NCI-H1930 (cell line): ENCODE measurements at places on chromosomes 11 and 22.

DNA sequence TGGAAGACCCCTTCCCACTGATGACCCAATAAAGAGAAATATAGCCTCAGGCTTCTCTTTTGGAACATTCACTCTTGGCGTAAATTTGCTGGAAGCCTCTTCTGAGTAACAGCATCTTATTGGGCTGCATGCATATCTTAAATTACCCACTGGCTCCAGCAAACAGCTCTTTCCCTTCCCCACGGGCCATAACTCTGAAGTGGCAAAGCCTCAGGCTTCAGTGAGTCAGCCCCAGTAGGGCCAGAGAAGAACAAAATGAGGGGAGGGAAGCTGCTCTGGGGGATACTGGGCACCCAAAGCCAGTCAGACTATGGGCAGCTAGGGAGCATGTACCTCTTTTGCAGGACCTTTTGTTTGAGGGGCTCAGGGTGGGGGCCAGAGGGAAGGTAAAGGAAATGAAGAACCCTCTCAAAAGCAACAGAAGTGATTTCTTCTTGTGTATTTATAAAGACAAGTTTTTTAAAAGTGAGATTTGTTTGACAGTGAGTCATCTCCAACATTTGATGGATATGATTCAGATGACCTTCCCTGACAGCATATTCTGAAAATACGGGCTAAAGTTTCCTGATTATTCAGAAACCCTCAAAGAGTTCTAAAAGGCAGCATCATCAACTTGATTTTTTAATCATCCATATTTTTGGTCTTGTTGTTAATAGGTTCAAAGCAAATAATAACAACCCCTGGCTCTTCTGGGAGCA is 203.4 kb downstream of the KIF18A start:
- DNase-seq, result no peak

GRCh38 chr11:33160136-33160535 is 1.1 kb downstream of the CSTF3 start:
- DNase-seq, result no peak

GRCh38 chr22:22576244-22576988 is 17.4 kb upstream of the PRAME start:
- peak; percentile 20 for DNase-seq

DNA sequence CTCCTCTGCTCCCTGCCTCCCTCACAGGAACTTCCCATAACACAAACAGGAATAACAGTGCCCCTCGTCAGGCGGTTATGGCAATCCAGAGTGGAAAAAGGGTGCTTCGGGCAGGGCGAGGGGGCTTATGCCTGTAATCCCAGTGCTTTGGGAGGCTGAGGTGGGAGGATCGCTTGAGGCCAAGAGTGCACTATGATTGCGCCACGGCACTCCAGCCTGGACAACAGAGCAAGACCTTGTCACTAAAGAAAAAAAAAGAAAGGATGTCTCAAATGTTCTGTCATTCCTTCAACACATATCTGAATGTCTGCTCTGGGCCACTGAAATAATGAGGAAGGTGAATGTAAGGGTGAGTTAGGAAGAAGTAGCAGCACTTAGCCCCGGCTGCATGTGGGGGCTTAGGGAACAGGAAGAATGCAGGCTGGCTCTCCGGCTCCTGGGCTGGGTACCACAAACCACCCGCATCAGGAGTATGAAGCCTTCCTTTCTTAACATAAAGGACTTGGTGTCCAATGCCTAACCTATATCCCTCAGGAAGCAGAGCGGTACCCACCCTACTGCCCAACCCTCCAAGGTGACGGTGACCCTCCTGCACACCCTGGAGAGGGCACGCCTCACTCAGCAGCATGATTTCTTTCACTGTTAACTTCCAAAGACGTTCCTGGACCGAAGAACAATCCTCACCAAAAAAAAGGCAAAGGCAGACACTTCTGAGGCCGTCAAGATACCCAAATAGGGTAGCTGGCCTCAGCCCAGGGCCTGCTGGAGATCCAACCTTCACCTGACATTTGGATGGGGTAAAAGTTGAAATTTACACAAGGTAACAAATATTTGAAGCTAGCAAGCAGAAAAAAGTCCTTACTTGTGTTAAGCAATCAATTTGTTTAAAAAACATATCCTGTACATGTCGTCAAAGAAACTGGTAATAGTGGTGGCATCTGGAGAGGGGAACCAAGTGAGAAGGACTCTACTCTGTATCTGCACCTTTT is 3.8 kb downstream of the CPT1A start:
- no peak for DNase-seq

- DNase-seq, result no peak
Observed at GRCh38 chr22:22565981-22566380, 6.9 kb upstream of the PRAME start.

GRCh38 chr11:62728171-62728988 is at the start of gene TTC9C:
Gene TTC9C, plus strand, starts transcription at chr11:62728486. Its CDS starts 363 bp downstream, at chr11:62728849.
- peak; percentile 82 for DNase-seq

GRCh38 chr11:44633641-44634040 is 68.2 kb downstream of the CD82 start:
- no peak for DNase-seq

- no peak for DNase-seq
Observed at GRCh38 chr11:95359756-95360155, 128.8 kb upstream of the SESN3 start.

DNA sequence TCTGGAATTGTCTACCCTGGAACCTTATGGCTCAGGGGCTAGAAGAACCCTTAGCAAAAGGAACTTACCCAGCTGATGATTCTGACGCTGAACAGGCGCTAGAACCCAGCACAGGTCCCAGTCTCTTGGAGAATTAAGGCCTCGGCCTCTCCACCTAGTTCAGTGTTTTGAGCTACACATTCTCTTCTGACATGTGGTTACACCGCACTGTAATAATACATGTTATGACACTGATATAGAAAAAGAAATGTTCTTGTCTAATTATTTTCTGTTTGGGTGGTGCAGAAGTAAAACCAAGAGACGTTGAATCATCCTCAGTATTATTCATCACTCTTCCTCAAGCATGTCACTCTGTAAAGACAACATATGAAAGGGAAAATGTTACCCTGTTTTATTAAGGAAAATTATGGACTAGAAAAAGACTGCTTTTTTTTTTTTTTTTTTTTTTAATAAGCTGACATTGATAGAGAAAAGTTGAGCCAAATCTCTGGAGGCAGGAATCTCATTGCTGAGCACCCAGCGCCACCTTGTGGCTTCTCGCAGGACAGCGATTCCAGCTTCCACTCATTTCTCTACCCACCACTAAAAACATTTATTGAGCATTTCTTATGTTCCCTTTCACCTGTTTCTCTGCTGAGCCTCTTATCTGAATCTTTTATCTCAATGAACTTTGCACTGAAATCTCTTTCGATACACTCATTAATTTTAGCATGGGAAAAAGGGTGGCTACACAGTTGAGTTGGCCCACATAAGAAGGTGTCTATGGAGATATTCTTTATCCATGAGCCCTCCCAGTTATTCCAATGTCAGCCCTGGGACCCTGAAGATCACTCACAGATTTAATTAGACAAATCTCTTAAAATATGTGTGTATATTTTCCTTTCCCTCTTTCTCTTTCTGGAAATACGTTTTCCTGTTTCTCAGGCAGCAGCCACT is 12.6 kb upstream of the APLNR start:
- DNase-seq, result peak; percentile 41

GRCh38 chr11:12161603-12162350 is 51.4 kb downstream of the MICAL2 start:
- DNase-seq, result no peak

- DNase-seq, result no peak
Observed at GRCh38 chr11:17571431-17572358, 24.6 kb downstream of the OTOG start.

DNA sequence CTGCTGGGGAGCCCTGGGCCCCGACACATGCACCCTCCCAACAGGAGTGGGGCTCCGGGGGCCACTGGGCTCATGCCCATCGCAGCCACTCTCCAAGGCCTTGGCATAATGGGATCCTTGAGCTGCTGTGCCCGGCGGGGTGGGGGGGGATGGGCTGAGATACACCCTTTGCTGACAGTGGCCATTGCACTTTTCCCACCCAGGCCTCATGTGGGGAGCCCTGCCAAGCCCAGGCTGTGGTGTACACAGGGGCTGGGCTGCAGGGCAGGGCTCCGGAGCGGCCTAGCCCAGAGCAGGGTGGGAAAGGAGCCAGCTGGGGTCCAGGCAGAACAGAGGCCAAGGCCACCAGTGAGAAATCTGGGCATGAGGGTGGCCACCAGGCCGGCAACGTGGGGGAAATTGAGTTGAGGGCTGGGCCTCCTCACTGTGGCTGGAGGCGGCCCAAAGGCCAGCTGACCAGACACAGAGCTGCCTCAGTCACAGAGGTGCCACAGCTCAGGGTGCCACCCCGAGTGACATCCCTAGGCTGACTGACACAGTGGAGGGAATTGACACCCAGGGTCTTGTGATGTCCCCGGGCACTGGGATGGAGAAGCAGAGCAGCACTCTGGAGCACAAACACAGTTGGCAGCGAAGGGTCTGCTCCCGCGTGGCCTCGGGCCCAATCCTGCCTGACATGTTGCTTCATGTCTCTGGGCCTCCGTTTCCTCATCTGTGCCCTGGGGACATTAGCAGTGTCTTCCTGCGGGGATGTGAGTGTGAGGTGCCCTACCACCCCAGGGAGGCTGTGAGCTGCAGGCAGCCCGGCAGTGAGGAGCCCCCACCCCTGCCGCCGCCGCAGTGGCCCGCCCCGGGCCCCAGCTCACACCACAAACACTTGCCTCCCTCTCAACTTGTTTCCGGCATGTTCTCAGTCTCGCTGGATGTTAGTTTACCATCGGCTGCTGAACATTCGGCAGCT is 30.4 kb downstream of the RTN4R start:
- no peak for DNase-seq

DNA sequence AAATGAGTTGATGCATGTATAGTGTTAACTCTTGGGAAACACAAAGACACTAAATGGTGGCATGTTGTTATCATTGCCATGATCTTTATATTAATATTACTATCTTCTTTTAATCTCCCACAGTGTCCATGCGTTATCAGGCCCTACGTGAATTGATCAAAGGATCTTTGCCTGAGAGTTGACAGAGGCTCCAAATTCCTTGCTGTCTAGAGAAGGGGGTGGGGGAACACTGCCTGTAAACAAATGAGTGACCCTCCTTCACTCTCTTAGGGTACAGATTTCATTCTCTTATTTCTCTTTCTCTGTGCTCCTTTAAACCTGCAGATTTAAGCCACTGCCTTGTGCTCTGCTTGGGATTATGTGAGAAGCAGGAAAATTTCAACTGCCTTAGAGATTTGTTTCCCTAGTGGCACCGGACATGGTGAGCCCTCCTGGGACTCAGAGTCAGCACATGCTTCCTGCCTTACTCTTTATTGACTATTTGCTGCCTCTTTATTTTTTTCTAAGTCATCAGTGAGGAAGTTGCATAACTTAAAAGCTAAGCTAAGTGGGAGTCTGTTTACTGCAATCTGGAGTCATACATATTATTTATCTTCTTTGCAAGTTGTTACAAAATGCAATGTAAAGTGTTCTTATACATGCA is 122.9 kb downstream of the MAML2 start:
- DNase-seq, result no peak

GRCh38 chr11:371716-372590 is 2.7 kb downstream of the B4GALNT4 start:
- DNase-seq, result no peak

- DNase-seq, result no peak
Observed at GRCh38 chr11:72899238-72899637, 85.0 kb downstream of the ATG16L2 start.

DNA sequence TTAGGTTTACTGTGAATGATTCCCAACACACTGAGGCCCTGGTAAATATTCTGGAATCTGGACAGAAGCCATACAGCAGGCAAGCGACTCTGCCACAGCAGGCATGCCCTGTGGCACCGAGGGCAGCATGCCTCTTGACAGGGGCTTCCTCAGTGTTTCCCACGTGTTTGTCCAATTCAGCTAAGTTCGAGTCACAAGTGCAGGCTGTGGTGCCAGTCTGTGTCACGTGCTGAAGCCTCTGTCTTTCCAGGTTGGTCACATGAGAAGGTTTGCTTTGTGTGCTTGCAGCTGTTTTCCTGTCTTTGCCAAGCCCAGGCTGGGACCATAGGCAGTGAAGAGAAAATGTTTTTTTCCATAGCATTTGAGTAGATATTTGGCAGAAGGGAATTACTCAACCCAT is 2.4 kb upstream of the PPFIBP2 start:
- DNase-seq, result no peak

DNA sequence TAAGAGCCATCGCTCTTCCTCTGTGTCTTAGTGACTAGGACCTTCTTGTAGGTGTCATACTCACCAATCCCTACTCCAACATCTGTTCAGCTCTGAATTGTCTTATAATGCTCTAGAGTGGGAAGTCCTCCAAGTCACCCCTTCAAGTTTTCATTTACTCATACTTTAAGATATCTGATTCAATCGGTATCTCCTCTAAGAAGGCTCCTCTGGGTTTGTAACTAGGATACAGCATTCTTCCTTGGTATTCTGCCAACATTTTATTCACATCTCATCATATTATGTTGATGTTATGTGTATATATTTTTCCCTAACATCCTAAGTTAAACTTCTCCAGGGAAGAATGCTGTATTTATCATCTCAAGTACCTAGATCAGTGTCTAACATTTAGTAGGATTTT is 662.1 kb downstream of the NTM start:
- DNase-seq, result no peak

GRCh38 chr11:35089666-35090065 is 49.3 kb upstream of the CD44 start:
- DNase-seq, result no peak

DNA sequence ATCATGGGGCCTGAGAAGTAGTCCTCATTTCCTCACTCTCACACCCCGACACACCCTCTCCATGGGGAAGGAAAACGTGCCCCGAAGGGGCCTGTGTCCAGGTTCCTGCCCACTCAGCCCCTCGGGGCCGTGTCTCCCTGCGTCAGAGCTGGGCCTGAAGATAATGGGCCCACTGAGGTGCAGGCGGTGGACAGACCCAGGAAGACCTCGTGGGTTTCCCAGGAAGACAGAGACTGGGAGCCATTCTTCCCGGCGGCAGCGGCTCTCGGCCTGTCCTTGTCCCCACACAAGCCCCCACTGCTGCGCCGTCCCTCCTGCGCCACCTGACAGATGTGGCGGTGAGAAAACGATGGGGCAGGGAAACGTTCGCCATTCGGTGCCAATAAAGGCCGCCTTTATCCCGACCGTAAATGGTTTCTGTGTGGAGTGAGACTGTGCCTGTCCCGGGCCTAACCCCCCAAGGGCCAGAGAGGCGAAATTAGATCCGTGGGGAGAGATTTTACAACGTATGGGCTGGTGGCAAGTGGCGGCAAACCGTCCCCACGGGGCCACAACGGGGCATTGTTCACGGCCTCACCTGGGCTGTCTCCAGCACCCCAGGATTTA is 89.0 kb downstream of the CDKN1C start:
- no peak for DNase-seq

DNA sequence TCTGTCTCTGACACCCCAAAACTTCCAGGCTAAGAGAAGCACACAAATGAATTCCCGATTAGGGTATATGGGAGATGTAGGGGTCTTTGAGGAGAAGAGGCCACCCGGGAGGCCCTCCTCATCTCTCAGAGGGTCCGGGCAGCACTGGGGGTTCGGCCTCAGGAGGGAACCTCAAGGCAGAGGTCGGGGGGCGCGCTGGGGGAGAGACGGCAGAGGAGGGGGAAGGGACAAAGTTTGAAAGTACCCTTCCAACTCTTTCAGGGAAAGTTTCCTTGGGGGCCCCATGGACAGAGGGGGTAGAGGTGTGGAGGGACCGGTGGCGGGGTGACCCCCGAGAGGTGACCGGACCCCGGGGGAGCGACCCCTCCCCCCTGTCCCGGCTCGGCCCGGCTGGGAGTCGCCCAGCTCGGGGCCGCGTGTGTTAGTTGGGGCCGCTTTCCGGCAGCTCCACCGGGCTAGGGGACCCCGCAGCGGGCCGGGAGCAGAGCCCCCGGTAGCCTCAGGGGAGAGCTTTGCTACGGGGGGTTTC is 3.3 kb upstream of the GCAT start:
- no peak for DNase-seq

- DNase-seq, result no peak
Observed at GRCh38 chr11:60208951-60209350, 26.1 kb upstream of the MS4A6A start.
